ENCODE measurements at places on chromosomes 7 and 10. TPM values are rescaled to one million over a fixed set of nuclear protein-coding genes. Genes with fewer than 3 reads are reported as not detected.

- H3K27me3 ChIP-seq: no peaks in the 10 kb centered on the region
- no peak overlapping the region for H3K27ac ChIP-seq
- DNase-seq: no peak
- H3K4me1 ChIP-seq: no peaks in the 10 kb centered on the region
- no peak overlapping the region for H3K4me3 ChIP-seq
- H3K36me3 ChIP-seq: no peaks in the 10 kb centered on the region
Observed at GRCh38 chr7:88700725-88701124, 58.8 kb upstream of the ZNF804B start.

- DNase-seq: no peak
- no peak overlapping the region for H3K27ac ChIP-seq
- no peak overlapping the region for H3K4me3 ChIP-seq
- no peaks in the 10 kb centered on the region for H3K4me1 ChIP-seq
- H3K27me3 ChIP-seq: no peaks in the 10 kb centered on the region
Observed at GRCh38 chr10:132273966-132274365, 33.8 kb downstream of the STK32C start.

DNA sequence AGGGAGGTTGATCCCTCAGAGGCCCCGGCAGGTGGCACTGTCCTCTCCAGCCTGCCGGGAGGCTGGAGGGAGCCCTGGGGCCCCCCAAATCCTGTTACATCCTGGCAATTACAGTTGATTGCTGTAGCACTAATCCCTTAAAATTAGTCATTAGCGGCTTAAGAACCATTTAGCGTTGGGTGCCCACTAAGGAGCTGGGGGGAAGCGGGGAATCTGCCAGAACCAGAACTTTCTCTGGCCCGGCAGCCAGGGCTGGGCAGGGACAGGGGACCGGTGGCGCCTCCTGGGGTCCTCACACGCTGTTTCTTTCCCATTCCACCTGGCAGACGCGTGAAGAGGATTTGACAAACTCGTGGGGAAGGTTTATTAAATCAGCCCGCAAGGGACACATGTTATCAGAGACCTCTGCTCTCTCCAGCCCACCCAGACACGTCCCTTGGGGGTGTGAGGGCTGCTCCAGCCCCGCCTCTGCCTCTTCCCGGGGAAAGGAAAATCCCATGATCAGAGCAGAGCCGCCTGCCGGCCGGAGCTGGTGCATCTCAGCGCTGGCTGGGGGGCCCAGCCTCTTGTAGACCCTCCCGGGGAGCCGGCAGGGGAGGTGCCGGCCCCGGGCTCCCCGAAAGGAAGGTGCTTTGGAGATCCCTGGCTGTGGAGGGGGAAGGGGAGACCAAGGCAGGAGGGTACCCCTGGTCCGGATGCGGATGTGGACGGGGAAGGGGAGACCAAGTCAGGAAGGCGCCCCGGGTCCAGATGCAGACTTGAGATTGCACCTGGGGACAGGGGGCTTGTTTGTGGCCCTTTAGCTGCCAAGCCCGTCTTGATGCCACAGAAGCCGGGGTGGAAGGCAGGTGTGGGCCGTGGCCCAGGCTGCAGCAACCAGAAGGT, 142.7 kb downstream of the ELFN1 start:
- H3K36me3 ChIP-seq: no peaks in the 10 kb centered on the region
- no peak for DNase-seq
- no peak overlapping the region for H3K4me3 ChIP-seq
- no peaks in the 10 kb centered on the region for H3K4me1 ChIP-seq
- H3K27ac ChIP-seq: no peak overlapping the region
- H3K27me3 ChIP-seq: no peaks in the 10 kb centered on the region

DNA sequence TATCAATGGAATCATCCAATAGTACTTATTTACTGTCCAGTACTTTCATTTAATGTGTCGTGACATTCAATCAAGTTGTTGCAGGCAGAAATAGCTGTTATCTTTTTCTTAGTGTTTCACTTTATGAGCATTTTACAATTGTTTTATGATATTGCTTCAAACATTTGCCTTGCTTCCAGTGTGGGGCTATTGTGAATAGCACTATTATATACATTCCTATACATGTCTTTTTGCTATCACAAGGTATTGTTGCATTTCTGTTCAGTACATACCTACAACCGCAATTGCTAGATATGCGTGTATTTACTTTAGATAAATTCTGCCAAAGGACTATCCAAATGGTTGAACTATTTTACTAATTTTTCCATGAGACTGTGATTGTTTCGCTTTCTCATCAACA, 34.9 kb downstream of the CYP2C8 start:
- no peak overlapping the region for H3K4me3 ChIP-seq
- DNase-seq: no peak
- H3K27ac ChIP-seq: no peak overlapping the region
- no peaks in the 10 kb centered on the region for H3K27me3 ChIP-seq
- H3K36me3 ChIP-seq: no peaks in the 10 kb centered on the region

SCIN gene
- 2.7 TPM for total RNA-seq

ZNF273 gene
- total RNA-seq: 3.0 TPM

LHPP gene
- total RNA-seq: 25.5 TPM

ARL3 gene
- 17.7 TPM for total RNA-seq

FFAR4 gene
- total RNA-seq: 0.90 TPM

SFTPA1 gene
- not detected for total RNA-seq
